ENCODE measurements at places on chromosomes 11 and 22. TPM values are rescaled to one million over a fixed set of nuclear protein-coding genes. Genes with fewer than 3 reads are reported as not detected.

APOA5 gene
- not detected for total RNA-seq

DNA sequence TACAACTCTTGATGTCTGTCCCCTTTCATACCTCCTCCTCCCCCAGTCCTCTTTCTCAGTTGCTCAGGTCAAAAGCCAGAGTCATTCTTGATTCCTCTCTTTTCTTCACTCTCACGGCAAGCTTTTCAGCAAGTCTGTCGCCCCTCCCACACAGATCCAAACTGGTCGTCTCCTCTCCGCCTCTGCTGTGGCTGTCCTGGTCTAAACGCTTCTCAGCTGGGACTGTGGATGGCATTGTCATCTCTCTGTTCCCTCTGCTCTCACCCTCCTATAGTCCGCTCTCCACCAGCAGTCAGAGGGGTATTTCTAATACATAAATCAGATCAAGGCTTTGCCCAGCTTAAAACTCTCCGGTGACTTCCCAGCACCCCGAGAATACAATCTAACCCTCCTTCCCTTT, 46.8 kb upstream of the SPATA19 start:
- DNase-seq, result no peak

DNA sequence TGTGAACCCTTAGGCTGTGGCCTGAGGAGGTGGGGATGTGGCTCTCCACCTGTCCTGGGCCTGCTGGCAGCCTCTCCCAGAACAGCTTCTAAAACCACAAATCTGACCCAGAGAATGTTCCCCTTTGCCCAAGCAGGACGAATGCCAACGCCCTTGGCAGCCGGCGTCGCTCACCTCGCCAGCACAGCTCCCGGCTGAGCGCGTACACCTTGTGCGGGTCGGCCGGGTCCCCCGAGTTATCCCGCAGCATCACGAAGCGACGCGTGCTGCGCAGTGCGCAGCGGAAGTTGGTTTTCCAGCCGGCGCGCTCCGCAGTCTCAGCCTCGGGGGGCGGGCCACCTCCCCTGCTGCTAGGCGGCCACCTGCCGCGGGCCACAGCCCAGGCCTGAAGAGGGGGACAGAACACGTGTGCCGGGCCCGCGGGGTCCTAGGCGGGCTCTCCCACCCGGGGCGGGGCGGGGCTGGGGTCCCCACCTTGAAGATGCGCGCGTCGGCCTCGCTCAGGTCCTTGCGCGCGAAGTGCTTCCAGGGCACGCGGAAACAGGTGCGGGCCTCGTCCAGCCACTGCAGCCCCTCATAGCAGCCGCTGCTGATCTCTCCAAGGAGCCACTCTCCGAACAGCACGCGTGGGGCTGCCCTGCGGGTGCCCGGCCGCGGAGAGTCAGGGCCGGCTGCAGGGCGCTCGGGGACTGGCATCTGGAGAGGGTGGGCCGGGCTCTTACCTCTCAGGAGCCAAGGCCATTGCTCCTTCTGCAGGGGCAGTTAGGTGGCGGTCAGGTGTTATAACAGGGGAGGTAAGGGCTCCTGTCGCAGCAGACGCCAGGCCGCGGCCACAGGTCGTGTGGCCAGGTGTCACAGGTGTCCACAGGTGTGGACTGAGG, 887 bp downstream of the IRF7 start:
- no peak for DNase-seq

- DNase-seq, result peak; percentile 16
Observed at GRCh38 chr11:120398132-120398531, 61.9 kb downstream of the ARHGEF12 start.

DNA sequence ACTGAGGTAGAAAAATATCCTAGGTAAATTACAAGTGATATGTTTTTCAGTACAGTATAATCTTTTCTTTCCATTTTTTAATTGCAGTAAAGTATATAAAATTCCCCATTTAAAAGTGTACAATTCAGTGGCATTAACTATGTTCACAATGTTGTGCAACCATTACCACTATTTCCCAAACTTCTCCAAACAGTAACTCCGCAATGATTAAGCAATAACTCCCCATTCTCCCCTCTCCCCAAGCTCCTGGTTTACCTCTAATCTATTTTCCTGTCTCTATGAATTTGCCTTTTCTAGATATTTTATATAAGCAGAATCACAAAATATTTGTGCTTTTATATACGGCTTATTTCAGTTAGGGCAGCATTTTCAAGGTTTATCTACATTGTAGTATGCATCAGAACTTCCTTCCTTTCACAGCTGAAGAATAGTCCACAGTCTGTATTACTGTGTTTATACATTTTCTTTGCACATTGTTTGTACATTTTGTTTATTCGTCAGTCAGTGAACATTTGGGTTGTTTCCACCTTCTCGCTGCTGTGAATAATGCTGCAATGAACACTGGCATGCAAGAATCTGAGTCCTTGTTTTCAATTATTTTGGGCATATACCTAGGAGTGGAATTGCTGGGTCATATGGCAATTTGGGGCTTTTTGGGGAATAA, 110.7 kb downstream of the RPL27A start:
- DNase-seq, result no peak

GRCh38 chr11:8030526-8031247, 43.5 kb downstream of the EIF3F start:
- no peak for DNase-seq

DNA sequence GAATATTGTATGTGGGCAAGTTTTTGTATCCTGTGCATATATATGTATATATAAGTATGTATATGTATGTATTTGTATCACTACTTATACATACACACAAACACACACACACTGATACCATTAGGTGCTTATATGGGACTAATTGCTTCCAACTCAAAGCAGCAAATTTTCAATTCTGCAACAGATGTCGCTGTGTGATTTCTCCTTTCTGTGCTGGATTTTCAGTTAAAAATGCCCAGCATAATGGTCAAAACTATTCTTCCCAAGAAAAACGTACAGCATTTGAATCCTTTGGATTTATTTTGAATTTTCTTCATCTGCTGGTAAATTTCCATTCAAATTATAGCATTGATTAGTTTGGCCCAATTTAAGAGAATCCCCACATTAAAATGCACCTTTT, 4.3 kb downstream of the CADM1 start:
- no peak for DNase-seq

GRCh38 chr11:57662893-57663292, 5.0 kb upstream of the ZDHHC5 start:
- DNase-seq, result peak; percentile 33

DNA sequence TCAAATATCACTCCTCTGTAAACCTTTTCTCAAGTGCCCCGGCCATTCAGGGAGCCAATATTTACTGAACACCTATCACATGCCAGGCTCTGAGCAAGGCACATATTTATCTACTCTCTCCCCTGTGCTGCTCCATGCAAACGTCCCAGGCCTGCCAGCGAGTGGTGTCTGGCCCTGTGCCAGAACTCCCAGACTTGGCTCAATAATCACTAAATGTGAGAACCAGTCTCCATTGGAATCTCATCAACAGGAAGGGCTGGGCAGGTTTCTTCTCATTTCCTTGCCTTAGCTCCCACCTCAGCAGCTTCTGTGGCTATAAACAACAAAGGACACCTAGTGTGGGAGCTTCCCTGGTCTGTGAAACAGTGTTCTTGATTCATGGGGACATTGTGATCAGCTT, 21.7 kb downstream of the RASSF10 start:
- DNase-seq, result no peak
